T-helper 9 cell (primary cell): ENCODE measurements at places on chromosomes 1 and 21.
A peak's percentile ranks its signal among the peaks of the same experiment; 100 is the strongest.

GRCh38 chr1:145985502-145986439 lies 10.6 kb downstream of the TXNIP start:
- no peak for DNase-seq

DNA sequence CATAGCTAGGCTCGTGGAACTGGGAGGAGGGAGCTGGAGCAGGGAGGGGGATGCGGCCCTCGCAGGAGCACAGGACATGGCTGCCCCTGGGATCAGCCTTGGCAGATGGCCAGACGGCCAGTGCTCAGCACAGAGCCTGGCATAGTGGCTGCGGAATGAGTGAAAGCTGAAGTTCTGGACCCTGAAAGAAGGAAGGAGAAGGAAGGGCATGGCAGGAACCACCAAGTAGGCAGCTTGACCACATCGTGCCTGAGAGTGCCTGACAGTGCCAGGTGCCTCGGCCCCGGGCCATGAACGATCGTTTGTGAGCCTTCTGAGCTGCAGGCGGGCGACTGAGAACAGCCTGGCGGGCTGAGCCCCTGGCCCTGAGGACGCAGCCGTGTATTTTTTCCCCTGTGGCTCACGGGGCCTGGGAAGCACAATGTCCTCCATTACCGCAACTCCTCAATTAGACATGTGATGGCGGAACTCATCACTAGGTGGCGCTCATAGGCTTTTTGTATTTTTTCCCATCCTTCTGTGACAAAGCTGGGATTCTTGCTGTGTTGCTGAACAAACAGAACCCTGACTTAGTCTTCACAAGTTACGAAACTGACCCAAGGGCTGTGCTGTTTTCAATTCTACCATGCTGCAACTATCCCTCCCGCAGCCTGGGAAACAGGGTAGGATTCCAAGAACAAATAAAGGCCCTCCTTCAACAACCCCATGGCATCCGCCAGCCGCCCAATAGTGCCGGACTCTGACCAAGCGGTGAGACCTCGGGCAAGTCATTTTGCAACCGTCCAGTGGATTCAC lies 29.9 kb upstream of the TMEM61 start:
- peak; percentile 46 for DNase-seq

- DNase-seq = no peak
These were observed 302.0 kb downstream of the DUSP10 start for GRCh38 chr1:221439747-221440501.

DNA sequence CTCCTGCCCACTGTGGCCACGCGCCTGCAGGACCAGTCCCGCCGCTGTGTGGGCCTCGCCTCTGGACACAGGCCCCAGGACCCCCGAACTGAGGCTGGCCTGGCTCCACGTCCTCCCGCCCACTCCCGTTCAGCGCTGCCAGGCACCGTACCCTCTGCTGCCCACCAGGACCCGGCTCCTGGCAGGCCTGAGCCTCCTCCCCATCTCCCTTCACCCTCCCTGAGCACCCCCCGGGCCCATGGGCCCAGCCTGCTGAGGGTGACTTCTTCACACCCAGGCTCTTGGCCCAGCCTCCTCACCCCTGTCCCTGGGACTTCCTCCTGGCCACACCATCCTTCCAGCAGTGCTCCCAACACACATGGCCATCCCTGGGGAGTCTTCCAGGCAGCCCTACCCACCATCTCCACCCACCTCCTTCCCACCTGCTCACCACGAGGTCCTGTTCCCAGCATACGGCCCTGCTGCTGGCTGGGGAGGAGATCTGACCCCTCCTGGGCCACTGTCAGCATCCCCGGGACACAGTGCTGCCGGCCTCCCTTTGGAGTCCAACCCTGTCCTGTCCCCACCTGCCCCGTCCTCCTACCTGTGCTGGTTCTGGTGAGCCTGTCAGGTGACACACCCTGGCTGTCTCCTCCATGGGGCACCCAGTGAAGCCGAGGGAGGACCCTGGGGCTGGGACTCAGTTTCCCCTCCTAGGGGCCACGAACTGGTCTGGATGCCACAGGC lies 53.7 kb downstream of the SLX9 start:
- no peak for DNase-seq

- DNase-seq = no peak
These were observed 33.7 kb downstream of the RAB3B start for GRCh38 chr1:51956528-51957509.
